HepG2 (cell line): ENCODE measurements at places on chromosomes 7 and 10. TPM values are rescaled to one million over a fixed set of nuclear protein-coding genes. Genes with fewer than 3 reads are reported as not detected.

GRCh38 chr10:96414303-96414702, 55.5 kb upstream of the OPALIN start:
- no peak for DNase-seq

- DNase-seq = no peak
Measured at GRCh38 chr10:101760510-101760909, 15.4 kb downstream of the FGF8 start.

Gene PSMC2
- 70.3 and 89.9 TPM in 2 replicates for polyA plus RNA-seq

Gene PRF1
- polyA plus RNA-seq = 1.4 and 1.7 TPM in 2 replicates

Gene TACC2
- 15.3 and 16.0 TPM in 2 replicates for polyA plus RNA-seq

Gene EPHB6
- polyA plus RNA-seq = not detected in 2 replicates

- DNase-seq = no peak
Measured at GRCh38 chr7:468681-469562, 50.7 kb downstream of the PDGFA start.

Gene ATOH7
- polyA plus RNA-seq = 0.11 TPM in 1 of 2 replicates, not detected in the other

- no peak for DNase-seq
Measured at GRCh38 chr10:75694269-75694668, 262.8 kb downstream of the LRMDA start.

Gene GRM8
- polyA plus RNA-seq = not detected in 2 replicates

Gene CXCL12
- not detected in 2 replicates for polyA plus RNA-seq

- peak; percentile 83 for DNase-seq
Measured at GRCh38 chr10:79067241-79068202, 1.2 kb upstream of the ZMIZ1 start.

DNA sequence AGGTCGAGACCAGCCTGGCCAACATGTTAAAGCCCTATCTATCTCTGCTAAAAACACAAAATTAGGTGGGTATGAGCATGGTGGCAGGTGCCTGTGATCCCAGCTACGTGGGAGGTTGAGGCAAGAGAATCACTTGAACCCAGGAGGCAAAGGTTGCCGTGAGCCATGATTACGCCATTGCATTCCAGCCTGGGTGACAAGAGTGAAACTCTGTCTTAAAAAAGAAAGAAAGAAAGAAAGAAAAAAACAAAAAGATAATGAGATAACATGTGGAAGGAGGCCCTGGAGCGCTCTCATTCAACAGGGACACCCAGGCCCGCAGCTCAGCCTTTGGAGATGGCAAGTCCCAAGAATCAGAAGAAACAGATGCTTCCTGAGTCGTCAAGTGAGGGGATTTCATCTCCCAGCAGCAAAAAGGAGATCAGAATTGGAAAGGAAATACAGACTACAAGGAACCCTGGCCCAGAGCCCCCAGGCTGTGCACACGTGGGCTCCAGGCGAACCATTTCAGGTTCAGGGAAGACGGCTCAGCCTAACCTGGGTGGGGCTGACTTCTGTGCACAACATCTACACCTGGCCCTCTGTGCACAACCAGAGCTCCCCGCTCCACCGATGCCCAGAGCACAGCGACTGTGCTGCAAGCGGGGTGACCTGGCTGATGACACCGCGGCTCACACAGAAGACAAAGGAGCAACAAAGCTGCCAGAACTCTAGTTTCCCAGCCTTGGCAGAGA, 33.3 kb downstream of the GNA12 start:
- DNase-seq = no peak

Gene CCDC126
- polyA plus RNA-seq = 3.5 and 3.9 TPM in 2 replicates

Gene HKDC1
- polyA plus RNA-seq = 8.1 and 10.1 TPM in 2 replicates

DNA sequence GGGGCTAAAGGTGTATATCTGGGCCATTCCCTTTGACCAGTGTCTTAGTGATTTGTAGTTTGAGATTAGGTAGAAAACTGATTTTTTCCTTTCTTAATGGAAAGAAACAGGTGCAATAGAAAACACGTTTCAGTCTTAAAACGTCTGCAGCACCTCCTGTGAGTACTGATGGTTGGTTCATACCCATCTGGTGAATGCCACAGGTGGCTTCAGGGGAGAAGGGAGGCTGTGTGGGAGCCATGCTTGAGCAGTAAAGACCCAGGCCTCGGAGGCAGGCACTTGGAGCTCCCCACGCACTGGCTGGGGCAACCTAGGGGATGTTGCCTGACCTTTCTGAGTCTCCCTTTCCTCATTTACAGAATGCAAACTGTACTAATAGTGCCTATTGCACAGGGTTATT, 171.5 kb upstream of the GRB10 start:
- DNase-seq = no peak

Gene ASL
- 96.5 and 146 TPM in 2 replicates for polyA plus RNA-seq

GRCh38 chr10:28302012-28302637, 739 bp downstream of the MPP7 start:
- DNase-seq = no peak

- no peak for DNase-seq
Measured at GRCh38 chr7:3274131-3274530, 26.9 kb upstream of the SDK1 start.
